Stimulated activated CD4-positive, alpha-beta T cell treated with anti-CD3 and anti-CD28 coated beads, Interleukin-4, amount 100 ng/mL, for 4 hours (primary cell): ENCODE measurements at places on chromosomes 2 and 18.

GRCh38 chr2:9819551-9819950, 23.7 kb upstream of the TAF1B start:
- DNase-seq, result no peak

- DNase-seq, result no peak
Observed at GRCh38 chr2:25279091-25279651, 62.6 kb downstream of the DNMT3A start.

- no peak for DNase-seq
Observed at GRCh38 chr2:137959166-137959565, 5.1 kb upstream of the HNMT start.

DNA sequence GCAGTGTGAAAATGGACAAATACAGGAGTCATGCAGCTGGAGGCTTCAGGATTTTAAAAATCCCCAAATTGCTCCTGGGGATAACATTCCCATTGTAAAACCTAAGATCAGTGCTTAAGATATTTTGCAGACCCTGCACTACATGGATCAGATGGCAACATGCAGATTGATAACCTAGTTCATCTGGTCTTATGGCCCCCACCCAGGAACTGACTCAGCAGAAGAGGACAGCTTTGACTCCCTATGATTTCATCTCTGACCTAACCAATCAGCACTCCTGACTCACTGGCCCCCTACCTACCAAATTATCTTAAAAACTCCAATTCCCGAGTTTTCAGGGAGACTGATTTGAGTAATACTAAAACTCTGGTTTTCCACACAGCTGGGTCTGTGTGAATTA, 20.0 kb downstream of the SRBD1 start:
- no peak for DNase-seq

DNA sequence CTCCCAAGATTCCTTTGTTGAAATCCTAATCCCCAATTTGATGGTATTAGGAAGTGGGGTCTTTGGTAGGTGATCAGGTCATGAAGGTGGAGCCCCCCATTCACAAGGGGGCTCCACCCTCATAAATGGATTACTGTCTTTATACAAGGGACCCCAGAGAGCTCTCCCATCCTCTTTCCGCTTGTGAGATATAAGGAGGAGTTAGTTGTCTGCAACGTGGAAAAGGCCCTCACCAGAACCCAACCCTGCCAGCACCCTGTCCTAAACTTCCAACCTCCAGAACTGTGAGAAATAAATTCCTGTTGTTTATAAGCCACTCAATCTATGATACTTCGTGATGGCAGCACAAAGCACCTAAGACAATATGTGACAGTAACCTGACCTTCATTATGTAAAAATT, 684.1 kb upstream of the HS6ST1 start:
- no peak for DNase-seq

- DNase-seq, result no peak
Observed at GRCh38 chr2:20222769-20223406, 2.0 kb downstream of the SDC1 start.

GRCh38 chr18:25734336-25734735, 356.1 kb downstream of the SS18 start:
- DNase-seq, result no peak

DNA sequence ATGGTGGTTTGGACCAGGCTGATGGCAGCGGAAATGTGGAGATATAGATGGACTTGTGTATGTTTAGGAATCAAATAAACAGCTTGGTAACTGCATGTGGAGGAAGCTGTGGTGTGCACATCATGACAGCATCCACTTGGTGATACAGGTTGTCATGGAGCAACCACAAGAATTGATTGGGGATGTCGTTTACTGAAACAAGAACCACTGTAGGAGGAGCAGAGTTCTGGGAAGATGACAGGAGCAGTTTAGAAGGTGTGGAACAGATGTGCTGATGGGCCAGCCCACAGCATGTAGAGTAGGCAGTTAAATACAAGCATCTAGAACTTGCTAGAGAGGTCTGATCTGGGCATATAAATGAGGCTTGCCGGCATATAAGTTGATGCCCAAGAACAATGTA, 152.4 kb upstream of the SERPINE2 start:
- DNase-seq, result no peak

- no peak for DNase-seq
Observed at GRCh38 chr2:217933617-217933993, 69.2 kb downstream of the TNS1 start.

DNA sequence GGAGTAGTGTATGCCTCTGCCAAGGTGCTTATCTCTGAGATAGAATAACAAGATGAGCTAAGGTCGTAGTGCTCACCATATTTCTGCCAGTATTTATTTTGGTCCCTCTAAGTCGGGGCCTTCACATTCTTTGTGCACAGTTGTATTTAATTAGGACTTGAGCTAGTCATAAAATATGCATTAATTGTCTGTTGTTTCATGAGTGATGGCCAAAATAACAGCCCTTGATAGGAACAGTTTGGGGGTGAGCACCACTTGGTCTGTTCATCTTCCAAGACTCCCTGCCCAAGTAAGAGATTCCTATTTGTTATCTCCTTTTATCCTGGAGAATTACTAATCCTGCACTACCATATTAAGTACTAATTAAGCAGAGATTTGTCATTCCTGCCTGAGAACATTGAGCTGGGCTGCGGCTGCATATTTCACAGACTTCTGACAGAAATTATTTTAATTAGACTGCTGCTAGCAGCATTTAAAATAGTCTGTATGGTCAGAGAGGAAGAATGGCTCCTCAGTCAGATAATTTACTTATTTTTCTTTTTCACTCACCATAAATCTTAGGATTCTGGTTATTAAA, 435.1 kb downstream of the MTX2 start:
- DNase-seq, result no peak

DNA sequence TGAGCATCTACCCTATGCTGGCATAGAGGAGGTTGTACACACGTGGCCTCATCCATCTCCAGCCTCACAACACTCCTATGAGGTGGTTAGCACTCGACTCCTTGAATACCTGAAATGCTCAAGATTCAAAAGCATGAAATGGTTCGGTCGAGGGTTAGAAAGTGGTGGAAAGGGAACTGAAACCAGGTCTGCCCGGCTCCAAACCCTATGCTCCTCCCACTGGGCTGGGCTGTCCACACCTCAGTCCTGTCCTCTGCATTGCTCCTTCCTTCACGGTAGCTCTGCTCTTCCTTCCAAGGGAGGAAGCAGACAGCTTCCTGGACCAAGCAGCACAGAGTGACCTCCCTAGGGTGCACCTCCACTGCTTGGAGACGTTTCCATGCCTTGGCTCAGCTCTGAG, 565.2 kb upstream of the ID2 start:
- DNase-seq, result no peak

DNA sequence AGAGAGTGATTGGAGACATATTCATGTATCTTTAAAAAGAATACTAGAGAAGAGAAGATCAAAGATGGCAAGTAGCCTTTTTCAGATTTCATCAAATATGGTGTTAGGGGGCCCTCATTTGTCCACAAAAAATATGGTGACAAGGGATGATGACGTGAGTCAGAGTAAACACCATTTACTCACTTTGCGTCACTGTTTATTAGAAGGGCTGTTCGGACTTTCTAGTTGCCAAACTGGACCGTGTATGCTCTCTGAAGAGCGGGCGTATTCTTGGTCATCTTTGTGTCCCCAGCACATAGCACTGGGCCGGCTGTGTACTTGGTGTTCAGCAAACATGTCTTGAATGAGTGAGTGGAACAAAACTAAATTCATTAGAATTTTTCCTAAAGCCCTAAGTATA, 37.5 kb downstream of the TTC39C start:
- no peak for DNase-seq
